A549 treated with RU486 at 1 μM for 4 hours (cell line): ENCODE measurements at places on chromosomes 5 and 9. TPM values are rescaled to one million over a fixed set of nuclear protein-coding genes. Genes with fewer than 3 reads are reported as not detected.

Gene HSPB3
- total RNA-seq, result not detected in 5 replicates

Gene IL9
- not detected in 5 replicates for total RNA-seq

Gene SCGB3A2
- total RNA-seq, result not detected in 5 replicates

Gene OBP2B
- total RNA-seq, result not detected in 5 replicates

Gene KCNN2
- 0.10 to 0.24 TPM (median 0.17 TPM) in 4 of 5 replicates, not detected in the other for total RNA-seq

Gene KIF4B
- total RNA-seq, result 0.02 to 0.06 TPM in 2 of 5 replicates, not detected in the others

Gene INSL4
- total RNA-seq, result 13.9 to 18.0 TPM (median 15.5 TPM) in 5 replicates

Gene KIF20A
- total RNA-seq, result 42.0 to 48.1 TPM (median 47.0 TPM) in 5 replicates

Gene TLN1
- 113 to 128 TPM (median 115 TPM) in 5 replicates for total RNA-seq

Gene F2RL1
- total RNA-seq, result 235 to 317 TPM (median 280 TPM) in 5 replicates

Gene OMD
- total RNA-seq, result not detected in 5 replicates

Gene CAAP1
- total RNA-seq, result 18.4 to 22.3 TPM (median 22.0 TPM) in 5 replicates

Gene PSIP1
- total RNA-seq, result 46.6 to 72.1 TPM (median 67.1 TPM) in 5 replicates

Gene BTNL8
- not detected in 5 replicates for total RNA-seq

Gene LEAP2
- total RNA-seq, result 0.56 to 1.1 TPM (median 0.76 TPM) in 5 replicates

Gene ZNF618
- 6.7 to 11.2 TPM (median 9.6 TPM) in 5 replicates for total RNA-seq

Gene CERCAM
- 30.4 to 41.3 TPM (median 35.0 TPM) in 5 replicates for total RNA-seq

Gene SEMA6A
- total RNA-seq, result 0.02 to 0.18 TPM (median 0.15 TPM) in 5 replicates

Gene TXNDC15
- total RNA-seq, result 47.3 to 57.7 TPM (median 50.1 TPM) in 5 replicates

Gene GRXCR2
- not detected in 5 replicates for total RNA-seq

Gene CAVIN4
- total RNA-seq, result 0.26 to 0.56 TPM (median 0.54 TPM) in 5 replicates
